ENCODE measurements at places on chromosomes 4 and X. TPM values are rescaled to one million over a fixed set of nuclear protein-coding genes. Genes with fewer than 3 reads are reported as not detected.
A peak's percentile ranks its signal among the peaks of the same experiment; 100 is the strongest.

The CHIC1 gene
- total RNA-seq: 18.3 TPM

The RHOXF1 gene
- total RNA-seq: 0.31 TPM

The BDH2 gene
- 36.5 TPM for total RNA-seq

The CRMP1 gene
- total RNA-seq: 143 TPM

The ZAR1 gene
- total RNA-seq: 1.6 TPM

The PFKFB1 gene
- not detected for total RNA-seq

The TMEM31 gene
- not detected for total RNA-seq

DNA sequence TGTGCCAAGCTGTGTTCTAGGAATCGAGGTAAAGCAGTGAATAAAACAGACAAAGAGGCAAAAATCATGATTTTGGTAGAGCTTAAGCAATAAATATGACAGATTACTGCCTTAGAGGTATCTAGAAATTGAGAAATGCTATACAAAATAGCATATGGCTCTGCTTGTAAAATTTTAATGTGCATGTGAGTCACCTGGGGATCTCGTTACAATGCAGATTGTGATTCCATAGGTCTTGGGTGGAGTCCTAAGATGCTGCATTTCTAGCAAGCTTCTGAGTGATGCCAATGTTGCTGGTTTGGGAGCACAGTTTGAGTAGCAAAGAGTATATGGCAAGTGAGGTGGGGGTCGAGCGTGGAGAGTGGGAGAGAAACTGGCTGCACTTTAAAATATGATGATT lies 697.3 kb upstream of the MAGEB2 start:
- DNase-seq: no peak

GRCh38 chr4:123816462-123816861 lies 419.9 kb downstream of the SPRY1 start:
- peak; percentile 4 for DNase-seq

- DNase-seq: no peak
Measured at GRCh38 chr4:188439641-188440311, 300.5 kb downstream of the TRIML1 start.

DNA sequence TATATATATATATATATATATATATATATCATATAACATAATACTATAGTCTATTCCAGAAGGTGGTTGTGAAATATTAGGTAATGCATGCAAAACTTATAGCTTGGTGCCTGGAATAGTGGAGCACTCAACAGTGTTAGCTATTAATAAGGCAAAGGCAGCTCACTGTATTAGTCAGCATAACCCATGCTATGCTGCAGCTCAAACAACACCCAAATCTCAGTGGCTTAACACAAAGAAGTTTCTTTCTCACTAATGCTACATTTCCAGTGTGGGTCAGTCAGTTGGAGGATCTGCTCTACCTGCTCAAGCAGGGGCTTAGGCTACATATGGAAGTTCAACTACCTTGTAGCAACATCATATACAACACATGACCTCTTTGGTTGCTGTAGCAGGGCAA lies 5.2 kb upstream of the RPGR start:
- no peak for DNase-seq

DNA sequence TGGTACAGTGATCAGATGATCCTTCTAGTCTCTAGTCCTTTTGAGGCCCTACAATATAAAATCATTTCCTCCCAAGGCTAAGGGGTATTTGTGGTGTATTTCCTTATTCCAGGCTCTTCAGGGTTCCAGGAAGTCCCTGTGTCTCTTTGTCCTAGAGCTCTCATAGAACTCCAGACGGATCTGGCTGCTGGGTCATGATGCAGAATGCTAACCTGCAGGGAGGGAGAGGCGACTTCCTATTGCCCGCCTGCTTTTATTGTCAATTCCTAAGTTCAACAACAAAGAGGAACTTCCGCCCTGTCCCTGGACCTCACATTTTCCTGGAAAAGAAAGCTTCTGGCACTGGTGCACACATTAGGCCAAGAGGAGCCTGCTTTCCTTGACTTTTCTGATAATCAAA lies 45.9 kb upstream of the ZNF827 start:
- DNase-seq: peak; percentile 13

DNA sequence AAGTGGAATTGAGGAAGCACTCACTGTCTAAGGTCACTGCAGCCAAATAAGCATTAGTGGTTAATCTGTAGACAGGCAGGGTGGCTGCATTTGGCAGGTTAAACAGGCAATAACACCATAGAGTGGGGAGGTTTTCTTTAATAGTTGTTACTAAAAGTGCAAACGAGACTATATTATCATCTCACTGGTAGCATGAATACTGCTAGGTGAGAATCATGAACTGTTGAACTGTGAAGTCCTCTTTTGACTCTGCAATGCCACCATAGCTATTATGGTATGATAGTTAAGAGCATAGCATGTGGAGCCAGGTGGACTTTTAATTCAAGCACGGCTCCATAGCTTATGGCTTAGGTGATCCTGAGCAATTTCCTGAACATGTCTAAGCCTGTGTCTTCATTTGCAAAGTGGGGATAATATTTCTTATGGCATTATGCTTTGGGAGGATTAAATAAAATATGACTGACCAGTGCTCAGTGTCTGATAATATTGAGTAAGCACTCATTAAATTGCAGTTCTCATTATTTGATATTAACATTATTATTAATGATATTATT lies 235.6 kb upstream of the HHIP start:
- no peak for DNase-seq

- DNase-seq: no peak
Measured at GRCh38 chr4:147360301-147360700, 120.6 kb upstream of the EDNRA start.

DNA sequence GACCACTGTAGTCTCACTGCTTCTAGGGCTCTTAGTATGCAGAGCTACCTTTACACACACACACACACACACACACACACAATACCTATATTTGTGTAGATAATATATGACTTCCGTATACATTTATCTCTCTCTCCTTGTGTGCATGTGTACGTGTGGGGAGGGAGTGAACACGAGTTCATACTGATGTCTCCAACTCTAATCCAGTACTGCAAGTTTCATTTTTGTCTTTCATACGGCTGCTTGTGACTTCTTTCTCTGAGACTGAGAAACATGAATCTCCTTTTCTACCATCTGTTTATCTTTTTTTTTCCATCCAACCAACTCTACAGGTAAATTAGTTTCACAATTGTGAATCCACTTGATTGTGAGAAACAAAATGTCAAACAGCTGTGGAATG lies 1229.5 kb upstream of the AGA start:
- DNase-seq: no peak

DNA sequence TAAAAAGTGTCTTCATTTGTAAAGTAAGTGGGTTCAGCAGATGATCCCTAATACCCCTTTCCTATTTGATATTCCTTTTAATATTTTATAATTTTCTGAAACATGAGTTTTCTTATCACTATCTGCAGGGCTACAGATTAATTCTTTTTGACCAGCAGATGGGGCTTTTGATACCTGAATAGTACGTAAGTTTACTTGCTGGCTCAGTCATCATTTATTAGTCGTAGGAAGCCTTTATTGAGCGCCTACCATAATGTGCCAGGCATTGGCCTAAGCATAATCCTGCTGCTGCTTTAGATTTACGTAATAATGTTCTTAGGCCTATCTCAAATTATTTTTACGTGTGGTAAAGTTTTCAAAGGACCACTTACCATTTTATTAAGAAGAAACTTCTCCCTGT lies 33.1 kb downstream of the OSTC start:
- DNase-seq: peak; percentile 60

DNA sequence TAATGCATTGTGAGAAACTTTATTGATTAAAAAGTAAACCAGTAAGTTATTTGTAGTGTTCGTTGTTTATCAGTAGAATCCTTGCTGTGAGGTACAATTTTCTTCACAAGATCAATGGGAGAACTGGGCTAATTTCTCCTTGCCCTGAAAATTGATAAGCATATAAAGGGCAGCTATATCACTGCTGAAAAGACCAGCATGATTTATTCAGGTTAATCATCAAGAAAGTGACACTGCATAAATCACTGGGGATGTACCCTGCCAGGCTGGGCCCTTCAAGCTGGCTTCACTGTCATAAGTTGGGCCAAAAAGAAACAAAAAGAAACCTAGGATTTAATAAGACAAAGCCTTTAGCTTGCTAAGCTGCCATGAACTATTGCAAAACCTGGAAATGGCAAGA lies 746.7 kb downstream of the STPG2 start:
- DNase-seq: no peak

GRCh38 chr4:128915544-128915943 lies 106.0 kb downstream of the JADE1 start:
- no peak for DNase-seq

- no peak for DNase-seq
Measured at GRCh38 chr4:9901257-9901656, 119.8 kb downstream of the DRD5 start.

DNA sequence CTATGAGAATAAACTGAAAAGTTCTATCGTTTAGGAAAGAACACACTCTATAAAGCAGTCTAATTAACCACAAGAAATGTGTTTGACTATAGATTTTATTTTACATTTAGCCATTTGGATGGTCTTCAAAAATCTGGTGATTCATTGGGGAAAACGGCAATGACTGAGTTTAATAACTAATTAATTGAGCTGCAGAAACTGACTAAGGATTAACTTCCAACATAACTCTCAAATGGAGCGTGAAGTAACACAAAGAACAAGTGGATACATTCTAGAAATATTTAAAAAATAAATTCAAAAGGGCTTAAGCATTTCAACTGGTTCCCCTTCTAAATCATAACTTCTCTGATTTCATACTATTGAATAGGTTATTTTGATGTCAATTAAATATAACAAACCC lies 1582.4 kb downstream of the PCDH18 start:
- no peak for DNase-seq

DNA sequence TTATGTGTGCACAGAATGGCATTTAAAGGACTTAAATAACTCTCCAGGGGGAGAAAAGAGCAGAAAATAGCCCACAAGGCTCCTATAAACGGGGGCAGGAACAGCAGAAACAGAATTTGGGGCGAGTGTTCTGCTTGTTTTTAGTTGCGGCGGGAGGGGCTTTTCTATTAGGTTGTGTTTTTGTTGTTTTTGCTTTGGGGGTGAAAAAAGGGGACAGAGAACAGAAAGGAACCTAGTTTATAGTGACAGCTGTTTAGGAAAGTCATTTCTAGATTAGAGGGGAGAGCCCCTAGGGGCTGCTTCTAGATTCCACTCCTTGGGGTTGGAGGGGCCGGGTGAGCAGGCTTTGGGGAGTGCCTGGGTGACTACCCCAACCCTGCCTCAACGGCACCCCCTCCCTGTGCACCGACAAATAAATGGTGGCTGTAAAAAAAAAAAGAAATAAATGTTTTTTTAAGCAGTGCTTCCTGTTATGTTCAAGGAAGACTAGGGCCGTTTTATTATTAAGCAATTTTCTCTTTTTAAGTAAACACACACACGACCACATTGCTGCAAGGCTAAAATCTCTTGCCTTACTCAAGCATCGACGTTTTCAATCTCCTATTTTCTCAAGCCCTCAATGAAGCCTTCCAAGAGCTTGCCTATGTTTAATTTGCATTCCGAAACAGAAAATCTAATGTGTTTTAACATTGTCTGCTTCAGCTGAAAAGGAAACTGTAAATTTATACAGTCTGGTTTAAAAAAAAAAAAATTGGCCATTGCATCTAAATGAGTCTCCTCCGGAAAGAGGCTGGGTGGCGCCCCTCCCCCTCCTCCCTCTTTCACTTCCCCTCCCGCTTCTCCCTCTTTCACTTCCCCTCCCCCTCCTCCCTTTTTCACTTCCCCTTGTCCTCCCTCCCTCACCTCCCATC lies 123.3 kb upstream of the TBL1X start:
- peak; percentile 50 for DNase-seq

- DNase-seq: peak; percentile 40
Measured at GRCh38 chr4:149896432-149896831, 80.8 kb upstream of the IQCM start.

DNA sequence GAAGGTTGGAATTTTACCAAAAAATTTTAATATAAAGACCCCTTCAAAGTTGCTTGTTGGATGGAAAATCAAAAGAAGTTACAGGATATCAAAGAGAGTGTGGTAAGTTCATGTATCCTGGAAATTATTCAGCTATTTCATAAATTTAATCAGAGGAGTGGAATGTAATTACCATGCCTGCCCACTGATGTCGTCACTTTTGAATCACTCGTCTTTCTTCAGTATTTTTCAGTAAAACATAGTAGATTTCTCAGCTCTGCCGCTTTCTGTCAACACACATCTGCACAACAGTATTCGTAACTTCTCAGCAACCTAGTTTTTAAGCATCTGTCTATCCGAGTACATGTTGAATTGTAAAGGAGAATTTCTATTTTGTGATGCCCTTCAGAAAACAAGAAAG lies 2163.0 kb upstream of the AGA start:
- DNase-seq: no peak

DNA sequence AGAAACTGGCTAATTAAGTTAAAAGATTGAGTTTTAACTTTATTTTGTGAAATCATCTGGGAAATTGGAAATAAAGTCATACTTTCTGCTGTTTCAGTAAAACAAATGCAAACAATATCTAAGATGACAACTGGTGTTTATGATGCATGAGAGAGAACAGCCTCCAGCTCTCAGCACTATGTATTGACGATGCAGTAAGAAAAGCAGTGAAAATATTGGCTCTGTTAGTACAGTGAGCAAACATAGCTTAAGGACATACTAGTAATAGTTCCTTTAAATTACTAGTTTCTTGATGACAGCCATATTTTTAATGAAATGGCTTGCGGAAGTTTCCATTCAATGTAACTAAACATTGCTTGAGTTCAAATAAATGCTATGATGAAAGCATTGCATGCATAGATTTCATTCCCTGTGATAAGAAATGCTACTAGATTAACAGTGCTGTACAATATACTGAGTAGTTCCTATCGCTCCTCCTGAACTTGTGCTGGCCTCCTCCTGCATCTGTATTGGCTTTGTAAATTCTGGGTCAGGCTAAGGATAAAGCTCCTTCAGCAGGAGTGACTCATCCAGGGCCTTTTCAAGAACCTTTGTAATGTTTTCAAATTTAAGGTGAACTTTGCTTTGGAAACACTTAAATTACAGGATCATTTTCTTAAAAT lies 11.6 kb downstream of the ARHGAP24 start:
- DNase-seq: no peak
